ENCODE measurements at places on chromosomes 11 and 22. TPM values are rescaled to one million over a fixed set of nuclear protein-coding genes. Genes with fewer than 3 reads are reported as not detected.

DNA sequence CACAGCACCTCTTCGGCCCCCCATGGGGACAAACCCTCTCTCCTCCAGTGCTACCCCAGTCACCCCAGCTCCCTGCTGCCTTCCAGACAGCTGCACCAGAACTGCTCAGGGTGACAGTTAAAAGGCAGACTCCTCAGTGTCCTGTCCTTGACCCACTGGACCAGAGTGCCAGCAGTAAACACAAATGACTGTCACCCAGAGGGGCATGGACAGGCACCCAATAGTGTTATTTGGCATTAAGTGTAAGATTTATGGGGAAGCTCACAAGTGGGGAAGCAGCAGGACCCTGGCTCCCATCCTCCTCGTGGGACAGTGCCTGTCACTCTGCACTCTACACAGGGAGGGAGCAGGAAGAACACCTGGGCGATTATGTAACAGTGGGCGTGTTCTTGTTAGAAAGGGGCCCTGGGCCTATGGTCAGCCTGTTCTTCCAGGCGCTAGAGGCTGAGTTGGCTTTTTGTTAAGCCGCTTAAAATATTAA lies 5.0 kb downstream of the RPS19BP1 start:
- DNase-seq = no peak

The TMA7B gene
- total RNA-seq = not detected

DNA sequence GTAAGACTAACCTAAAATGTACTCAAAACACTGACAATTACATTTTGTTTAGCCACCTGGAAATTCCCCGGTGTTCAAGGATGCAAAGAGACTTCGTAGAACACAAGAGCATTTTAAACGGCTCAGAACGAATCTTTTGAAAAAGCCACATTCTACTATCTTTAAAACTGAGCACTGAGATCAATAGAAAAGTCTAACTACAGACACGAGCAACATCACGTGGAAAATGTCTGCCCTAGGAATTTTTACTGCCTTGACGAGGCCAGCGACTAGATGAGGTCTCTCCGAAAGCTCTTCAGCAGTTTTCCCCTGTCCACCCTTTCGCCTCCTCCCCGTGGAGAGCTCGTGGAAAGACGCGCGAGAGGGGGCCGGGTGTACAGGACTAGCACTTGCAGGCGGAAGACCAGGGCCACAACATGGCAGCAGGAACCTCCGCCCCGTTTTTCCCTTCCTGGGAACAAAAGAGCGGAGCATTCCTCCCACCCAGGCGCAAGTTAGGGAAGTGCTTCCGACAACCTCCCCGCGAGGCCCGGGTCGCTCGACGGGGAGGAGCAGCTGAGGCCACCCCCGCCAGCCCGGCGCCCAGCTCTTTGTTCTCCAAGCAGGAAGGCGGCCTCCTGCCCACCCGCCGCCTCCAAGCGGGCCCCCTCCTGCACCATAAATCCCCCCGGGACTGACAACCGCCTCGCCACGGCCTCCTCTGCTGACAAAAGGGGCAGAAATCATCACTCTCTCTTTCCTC lies 1.1 kb downstream of the EIF4G2 start:
- peak; percentile 78 for DNase-seq

DNA sequence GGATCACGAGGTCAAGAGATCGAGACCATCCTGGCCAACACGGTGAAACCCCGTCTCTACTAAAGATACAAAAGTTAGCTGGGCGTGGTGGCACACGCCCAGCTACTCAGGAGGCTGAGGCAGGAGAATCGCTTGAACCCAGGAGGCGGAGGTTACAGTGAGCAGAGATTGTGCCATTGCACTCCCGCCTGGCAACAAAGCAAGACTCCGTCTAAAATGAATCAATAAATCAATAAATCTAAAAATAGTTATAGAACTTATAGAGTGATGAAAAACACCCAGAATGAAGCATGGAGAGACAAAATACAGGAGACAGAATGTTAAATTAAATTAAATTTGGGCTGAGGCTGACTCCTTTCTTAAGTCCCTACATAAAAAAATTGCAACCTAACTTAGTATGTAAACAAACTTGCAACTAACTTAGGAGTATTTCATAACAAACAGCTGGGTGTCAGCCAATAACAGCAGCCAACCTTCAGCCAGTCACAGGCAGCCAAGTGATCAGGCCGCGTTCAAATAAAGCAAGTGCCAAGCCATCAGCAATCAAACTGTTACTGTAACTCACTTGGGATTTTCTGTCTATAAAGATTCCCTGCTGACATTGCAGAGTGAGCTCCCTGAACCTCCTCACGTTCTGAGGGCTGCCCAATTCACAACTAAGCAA lies 7.3 kb upstream of the TP53AIP1 start:
- DNase-seq = no peak

- no peak for DNase-seq
These were observed 2.2 kb upstream of the GSTT4 start for GRCh38 chr22:24007253-24008021.

DNA sequence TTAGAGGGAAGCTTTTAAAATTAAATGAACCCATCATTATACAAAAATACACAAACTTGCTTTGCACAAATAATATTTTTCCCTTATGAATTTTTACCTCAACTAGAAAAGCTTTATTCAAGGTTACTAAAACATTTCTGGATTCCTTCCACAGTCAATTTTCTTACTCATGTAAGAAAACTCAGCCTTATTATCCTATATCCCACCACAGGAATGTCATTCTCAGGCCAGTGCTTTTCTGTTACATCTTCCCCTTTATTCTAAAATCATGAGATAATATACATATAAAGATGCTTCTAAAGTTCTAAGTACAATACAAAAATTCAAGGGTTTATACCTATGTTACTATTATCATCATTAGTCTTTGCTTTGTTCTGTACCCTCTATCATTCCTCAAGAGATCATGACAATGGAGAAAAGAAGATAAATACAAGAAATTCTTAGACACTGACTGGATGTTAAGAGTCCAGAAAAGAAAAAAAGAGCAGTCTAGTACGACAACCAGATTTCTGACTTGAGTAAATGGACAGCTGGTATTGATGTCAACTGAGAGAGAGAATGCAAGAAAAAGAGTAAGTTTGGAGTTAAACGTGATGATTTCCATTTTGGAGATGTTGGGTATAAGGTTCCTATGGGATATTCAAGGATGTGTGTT lies 60.3 kb downstream of the MTMR2 start:
- no peak for DNase-seq

The KDM4F gene
- total RNA-seq = not detected

GRCh38 chr11:74276581-74276980 lies 34.9 kb downstream of the P4HA3 start:
- DNase-seq = no peak

The MRPL48 gene
- total RNA-seq = 33.9 TPM

DNA sequence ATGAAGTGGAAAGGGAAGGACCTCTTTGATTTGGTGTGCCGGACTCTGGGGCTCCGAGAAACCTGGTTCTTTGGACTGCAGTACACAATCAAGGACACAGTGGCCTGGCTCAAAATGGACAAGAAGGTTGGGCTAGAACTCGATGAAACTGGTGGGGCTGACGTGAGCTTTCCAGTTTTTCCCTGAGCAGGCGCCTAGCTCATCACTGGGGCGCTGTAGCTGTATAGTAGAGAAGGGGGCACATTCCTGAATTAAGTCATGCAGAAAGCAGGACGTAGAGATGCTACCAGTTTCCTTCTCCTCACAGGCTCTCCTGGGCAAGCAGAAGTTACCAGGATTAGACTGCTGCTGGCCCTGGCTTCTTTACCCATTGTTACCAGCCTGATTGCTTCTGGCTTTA lies 33.3 kb downstream of the NF2 start:
- no peak for DNase-seq

- no peak for DNase-seq
These were observed 127.0 kb upstream of the C11orf58 start for GRCh38 chr11:16611401-16611921.

- DNase-seq = no peak
These were observed 8.4 kb downstream of the LRRC10B start for GRCh38 chr11:61516675-61517572.

GRCh38 chr11:8527939-8528338 lies 66.1 kb downstream of the STK33 start:
- DNase-seq = no peak

- DNase-seq = no peak
These were observed 281.9 kb downstream of the CADM1 start for GRCh38 chr11:115222218-115222862.

GRCh38 chr11:120659076-120659475 lies 147.5 kb downstream of the GRIK4 start:
- no peak for DNase-seq

DNA sequence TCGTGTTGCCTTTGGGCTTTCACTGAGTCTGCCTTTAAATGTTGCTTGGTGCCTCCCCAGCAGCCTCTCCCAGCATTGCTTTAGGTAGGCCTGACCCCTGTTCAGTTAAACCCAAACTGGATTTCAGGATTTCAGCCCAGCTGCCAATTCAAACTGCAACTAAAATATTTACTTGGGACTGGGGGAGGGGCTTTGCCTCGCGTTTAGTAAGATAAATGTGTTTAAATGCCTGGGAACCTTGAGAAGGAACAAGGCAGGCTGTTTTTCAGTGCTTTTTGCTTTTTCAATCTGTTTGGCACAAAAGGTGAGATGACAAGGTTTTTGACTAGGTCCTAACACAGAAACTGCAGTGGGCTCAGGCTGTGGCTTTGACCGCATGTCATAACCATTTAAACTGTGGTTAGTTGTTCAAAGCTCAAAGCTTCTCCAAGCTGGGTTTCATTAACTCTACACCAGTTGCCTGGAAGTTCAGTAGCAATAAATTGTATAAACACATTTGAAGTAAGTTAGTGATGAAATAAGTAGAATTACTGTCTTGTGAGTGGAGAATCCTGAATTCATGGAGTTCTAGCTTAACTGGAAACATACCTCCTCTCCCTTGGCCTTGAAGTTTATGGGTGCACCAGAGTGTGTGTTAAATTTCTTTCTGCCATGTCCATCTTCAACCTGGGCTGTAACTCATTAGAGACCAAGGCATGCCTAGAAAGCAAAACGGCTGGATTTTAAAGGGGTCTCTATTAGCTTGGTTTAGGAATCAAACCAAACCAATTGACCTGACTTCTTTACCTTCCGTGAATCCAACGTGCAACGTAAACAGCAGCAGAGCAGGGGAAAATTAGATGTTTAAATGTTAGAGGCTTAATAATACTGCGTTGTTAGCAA lies 3.6 kb downstream of the PKNOX2 start:
- no peak for DNase-seq

DNA sequence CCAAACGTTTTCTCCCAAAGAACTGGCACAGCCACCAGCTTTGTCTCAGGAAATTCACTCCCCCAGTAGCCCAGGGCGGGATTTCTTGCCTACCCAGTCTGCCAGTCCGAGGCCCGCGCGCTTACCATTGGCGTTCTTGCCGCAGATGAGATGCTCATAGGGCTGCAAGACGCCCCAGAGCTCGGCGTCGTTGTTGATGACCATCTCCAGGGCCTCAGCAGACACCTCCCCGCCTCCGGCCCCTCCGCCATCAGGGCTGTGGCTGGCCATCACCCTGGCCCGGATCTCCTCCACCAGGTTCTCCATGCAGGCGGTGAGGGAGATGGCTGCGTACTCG lies 1.3 kb downstream of the ABTB2 start:
- no peak for DNase-seq

- no peak for DNase-seq
These were observed 141.4 kb downstream of the TRIM29 start for GRCh38 chr11:119996556-119996955.

The KDM4D gene
- 0.87 TPM for total RNA-seq

The CLDN5 gene
- 60.8 TPM for total RNA-seq

The PRRG4 gene
- total RNA-seq = 0.82 TPM

DNA sequence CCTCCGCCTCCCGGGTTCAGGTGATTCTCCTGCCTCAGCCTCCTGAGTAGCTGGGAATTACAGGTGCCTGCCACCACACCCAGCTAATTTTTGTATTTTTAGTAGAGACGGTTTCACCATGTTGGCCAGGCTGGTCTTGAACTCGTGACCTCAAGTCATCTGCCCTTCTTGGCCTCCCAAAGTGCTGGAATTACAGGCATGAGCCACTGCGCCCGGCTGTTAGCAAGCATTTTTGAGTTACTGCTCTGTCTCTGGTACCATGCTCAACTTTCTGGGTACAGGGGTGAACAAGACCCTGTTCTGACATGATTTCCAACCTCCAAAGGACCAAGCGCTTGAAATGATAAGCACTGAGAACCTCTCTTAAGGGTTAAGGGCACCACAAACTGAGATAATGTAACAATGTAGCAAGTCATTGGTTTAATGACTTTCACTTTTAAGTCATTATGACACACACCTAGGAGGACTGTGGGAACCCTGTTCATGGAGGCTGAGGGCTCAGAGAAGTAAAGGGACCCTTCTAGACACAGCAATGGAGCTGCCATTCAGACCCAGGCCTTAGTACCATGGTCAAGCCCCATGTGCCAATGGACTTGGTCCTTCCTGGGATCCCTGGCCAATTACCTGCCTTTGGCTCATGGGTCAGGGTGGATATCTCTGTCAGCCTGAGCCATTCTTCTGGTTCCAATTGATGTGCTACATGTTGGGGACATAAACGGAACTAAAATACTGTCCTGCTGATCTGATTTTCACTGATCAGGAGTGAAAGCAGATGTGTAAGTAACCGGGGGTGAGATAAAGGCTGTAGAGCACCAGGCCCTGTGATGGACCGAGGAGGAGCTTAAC lies 11.6 kb downstream of the SLC3A2 start:
- no peak for DNase-seq

The ZBTB16 gene
- 86.0 TPM for total RNA-seq

Data from heart right ventricle (tissue), 16 donors.